ENCODE measurements at places on chromosomes 3 and 15. TPM values are rescaled to one million over a fixed set of nuclear protein-coding genes. Genes with fewer than 3 reads are reported as not detected.

SOX2 gene
- not detected for polyA plus RNA-seq

PRR23C gene
- not detected for polyA plus RNA-seq

LMLN gene
- polyA plus RNA-seq = 5.0 TPM

LRTM1 gene
- polyA plus RNA-seq = not detected

CLSTN2 gene
- polyA plus RNA-seq = 0.17 TPM

TMCO5A gene
- polyA plus RNA-seq = not detected

AMT gene
- polyA plus RNA-seq = 9.0 TPM

ZNF620 gene
- 0.35 TPM for polyA plus RNA-seq

ZBED2 gene
- polyA plus RNA-seq = 120 TPM

DNA sequence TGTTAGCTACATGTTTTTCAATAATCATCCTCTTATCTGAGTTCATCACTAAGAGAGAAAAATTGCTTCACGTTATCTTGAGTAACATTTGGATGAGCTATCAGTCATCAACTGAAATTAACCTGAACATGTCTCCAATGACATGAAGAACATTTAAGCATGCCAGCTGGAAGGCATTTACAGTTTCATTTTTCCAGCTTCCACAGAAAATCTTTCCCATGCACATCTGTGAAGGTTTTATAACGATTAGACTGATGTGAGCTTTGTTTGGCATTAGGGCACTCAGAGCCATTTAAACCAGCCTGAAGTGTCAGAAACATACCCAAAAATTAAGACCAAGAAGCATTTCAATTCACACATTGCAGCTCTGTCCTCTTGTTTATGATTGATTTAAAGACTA lies 235.8 kb upstream of the ARHGEF26 start:
- DNase-seq = no peak

DNA sequence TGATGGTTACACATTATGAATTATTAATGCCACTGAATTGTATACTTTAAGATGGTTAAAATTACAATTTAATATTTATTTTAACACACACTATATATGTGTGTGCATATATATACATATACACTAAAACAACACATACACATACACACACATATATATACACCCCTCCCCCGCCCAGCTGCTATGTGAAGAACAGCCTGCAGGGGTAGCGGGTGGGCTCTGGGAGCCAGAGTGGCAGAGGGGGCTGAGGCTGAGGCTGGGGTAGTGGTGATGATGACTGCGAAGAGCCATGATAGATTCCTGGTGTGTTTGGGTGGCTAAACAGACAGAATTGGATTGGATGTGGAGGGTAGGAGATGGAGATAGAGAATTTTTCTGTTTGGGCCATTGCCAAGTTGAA lies 39.4 kb upstream of the APEH start:
- DNase-seq = no peak

GRCh38 chr3:197372047-197372661 lies 73.7 kb upstream of the DLG1 start:
- DNase-seq = peak; percentile 95

DNA sequence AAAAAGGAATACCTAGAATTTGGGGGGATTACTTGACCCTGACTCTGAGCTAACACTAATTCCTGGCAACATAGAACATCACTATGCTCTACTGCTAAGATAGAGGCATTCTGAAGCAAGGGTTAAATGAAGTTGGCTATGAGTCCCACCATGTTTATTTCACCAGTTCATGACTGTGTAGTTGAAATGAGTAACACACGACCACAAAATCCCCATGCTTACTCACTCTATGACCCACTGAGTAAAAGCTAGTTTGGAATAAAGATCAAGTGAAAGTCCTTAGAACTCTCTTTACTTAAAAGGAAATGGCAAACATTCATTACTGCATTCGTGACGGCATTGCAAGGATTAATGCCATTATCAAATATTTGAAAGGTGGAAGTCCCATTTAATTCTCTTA lies 47.4 kb downstream of the MRPL46 start:
- DNase-seq = no peak

GRCh38 chr3:84967767-84968581 lies 9.2 kb downstream of the CADM2 start:
- DNase-seq = no peak

GRCh38 chr3:170046269-170047132 lies 8.7 kb downstream of the GPR160 start:
- no peak for DNase-seq

- DNase-seq = peak; percentile 11
Observed at GRCh38 chr3:54427941-54428871, 305.9 kb downstream of the CACNA2D3 start.

DNA sequence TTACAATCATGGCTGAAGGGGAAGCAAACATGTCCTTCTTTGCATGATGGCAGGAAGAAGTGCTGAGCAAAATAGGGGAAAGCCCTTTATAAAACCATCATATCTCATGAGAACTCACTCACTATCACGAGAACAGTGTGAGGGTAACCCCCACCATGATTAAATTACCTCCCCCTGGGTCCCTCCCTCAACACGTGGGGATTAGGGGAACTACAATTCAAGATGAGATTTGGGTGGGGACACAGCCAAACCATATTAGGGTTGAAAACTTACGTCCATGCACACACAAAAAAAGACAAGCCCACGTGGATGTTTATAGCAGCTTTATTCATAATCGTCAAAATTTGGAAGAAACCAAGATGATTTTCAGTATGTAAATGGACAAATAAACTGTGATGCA lies 72.3 kb downstream of the RPL22L1 start:
- no peak for DNase-seq

GRCh38 chr3:15345608-15346137 lies 13.3 kb upstream of the SH3BP5 start:
- DNase-seq = no peak

- DNase-seq = no peak
Observed at GRCh38 chr3:58038675-58039292, 30.6 kb downstream of the FLNB start.

DNA sequence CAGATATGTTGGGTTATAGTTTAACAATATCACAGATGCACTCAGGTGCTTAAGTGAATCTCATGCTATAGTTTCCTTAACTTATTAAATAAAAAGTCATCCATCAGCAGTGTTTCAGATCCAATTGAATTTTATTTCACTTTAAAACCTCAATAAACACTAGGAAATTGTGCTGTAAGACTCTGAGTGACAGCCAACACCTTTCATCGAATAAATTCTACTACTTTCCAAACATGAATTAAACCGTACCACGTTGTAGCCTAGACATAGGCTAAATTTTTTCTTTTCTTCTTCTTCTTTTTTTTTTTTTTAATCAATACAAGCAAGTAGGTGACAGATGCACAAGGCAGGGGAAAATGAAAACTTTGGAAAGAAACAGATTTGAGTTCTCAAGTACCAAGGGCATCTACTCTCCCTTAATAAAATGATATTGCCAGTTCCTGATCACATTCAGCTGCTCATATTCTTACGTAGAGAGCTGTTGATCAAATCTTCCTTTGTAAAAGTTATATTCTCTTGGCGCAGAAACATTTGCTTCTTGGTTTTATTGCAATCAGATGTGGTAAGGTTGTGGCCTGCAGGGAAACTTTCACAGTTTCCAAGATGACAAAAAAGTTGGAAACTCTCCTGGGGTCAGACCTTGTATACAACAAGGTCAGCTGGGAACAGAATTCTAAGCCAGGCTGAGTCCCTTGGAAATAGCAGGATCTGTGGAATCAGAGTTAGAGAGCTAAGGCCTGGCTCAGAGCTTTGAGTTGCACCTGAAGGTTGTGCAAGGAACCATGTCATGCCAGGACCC lies 147.7 kb downstream of the CD47 start:
- DNase-seq = no peak

DNA sequence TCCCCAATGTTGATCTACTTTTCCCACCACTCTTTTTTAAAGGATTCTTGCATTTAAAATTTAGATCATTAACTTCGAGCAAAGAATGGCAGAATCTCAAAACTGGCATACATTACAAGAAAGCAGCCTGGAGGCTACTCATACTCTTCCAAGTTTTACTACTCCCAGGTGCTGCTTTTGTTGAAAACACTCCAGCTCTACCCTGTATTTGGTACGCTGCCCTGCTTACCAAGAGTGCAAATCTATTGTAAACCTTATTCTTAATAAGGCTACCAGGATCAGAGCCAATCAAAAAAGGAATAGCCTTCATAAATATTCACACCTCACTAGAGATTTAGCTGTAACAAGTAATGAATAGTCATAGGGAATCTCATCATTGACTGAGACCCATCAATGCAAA lies 11.6 kb upstream of the CNTN3 start:
- DNase-seq = no peak

DNA sequence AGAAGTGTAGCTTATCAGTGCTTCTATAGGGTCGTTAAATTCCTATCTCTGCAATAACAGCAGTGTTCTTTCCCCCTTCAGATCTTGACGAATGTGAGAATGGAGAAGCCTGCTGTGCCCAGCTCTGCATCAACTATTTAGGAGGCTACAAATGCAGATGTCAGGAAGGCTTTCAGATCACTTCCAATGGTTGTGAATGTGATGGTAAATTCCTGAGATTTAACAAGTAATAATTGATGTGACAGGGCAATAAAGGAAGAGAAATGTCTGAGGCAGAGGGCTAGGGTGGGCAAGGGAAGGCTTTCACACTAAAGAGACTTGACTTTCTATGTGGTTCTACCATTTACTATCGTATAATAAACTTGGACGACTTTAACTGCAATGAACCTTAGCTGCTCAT lies 711.7 kb upstream of the GOLIM4 start:
- no peak for DNase-seq

DNA sequence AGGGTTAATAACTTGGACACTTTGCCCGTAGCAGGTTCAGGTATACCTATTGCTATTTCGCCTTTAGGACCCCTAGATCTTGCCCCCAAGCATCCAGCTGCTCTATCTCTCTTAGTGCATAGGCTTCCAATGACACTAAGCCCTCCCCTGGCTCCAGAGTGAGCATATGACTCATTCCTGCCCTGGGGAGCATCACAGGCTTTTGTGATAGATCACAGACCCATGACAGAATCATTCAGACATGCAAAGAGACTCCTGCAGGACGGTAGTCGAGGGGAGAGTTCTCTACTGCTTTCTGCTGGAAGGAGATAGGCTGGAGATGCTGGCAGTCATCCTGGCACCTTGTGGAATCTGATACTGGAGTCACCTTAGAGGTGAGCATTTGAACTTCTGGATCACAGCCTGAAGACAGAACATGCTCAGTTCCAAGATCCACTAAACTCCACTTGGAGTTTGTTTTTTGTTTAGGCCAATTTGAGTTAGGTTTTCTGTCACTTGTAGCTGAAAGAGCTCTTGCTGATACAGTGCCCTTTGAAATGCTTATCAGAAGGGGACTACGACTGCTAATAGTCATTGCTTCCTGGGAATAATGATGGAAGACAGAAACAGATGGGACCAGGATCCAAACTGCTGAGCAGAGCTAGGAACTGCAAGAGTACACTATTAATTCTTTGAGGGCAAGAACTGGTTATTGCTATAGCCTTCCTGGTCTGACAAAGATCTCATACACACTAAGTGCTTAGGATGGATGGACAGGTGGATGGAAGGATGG lies 11.0 kb downstream of the LYSMD2 start:
- DNase-seq = peak; percentile 48

DNA sequence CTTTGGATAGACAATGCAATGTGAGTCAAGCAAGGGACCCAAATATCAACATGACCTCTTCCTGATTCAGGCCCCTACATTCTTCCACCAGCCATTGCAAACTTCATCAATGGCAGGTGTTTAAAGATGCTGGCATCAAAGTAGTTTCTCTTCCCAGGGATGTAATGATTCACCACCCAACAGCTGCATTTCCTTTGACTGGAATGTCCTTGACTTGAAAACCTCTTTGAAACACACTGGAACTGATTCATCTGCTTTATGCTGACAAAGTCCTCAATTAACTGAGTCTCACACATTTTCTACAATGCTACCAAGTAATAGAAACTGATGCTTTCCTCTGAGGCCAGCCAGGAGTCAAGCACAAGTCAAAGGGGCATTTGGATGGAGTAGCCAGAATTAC lies 385.5 kb downstream of the GBE1 start:
- DNase-seq = no peak

DNA sequence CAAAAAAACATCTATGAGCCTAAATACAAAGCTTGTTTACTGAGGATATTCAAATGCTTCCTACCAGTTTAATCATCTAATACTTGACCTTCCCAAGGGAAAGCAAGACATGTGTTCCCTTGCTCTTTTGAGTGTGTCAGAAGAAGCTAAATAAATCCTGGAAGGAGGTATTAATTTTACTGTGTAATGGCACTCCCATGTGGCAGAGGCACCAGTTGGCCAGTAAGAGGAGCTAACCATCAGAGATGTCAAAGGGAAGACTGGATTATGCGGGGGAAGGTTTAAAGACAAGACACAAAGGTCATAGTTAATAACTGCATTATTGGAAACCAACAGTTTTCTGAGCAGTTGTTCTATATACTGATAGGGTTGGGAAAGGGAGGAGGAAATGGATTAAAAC lies 125.1 kb downstream of the SUCLG2 start:
- DNase-seq = no peak

- no peak for DNase-seq
Observed at GRCh38 chr3:70982284-70982683, 601.2 kb downstream of the FOXP1 start.

DNA sequence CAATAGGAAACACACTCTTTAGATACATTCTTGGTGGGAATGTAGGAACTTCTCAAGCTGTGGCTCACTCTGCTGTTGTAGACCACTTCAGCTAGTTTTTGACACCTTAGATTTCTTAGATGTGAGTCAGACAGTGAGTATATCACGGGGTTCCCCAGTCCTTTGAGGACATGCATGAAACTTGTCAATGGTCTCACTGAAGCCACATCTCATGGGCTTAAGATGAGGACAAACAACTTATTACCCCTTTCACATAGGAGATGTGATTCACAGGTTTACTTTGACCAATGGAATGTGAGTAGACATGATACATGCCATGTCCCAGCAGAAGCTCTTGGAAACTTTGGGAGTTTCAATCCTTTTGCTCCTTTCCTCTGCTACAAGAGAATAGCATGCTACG lies 325.5 kb downstream of the CHST2 start:
- DNase-seq = peak; percentile 54
